Urothelium cell line (cell line): ENCODE measurements at places on chromosomes 5 and 9.
A peak's percentile ranks its signal among the peaks of the same experiment; 100 is the strongest.

- DNase-seq: no peak
Measured at GRCh38 chr9:115522912-115523311, 405.0 kb upstream of the TNC start.

DNA sequence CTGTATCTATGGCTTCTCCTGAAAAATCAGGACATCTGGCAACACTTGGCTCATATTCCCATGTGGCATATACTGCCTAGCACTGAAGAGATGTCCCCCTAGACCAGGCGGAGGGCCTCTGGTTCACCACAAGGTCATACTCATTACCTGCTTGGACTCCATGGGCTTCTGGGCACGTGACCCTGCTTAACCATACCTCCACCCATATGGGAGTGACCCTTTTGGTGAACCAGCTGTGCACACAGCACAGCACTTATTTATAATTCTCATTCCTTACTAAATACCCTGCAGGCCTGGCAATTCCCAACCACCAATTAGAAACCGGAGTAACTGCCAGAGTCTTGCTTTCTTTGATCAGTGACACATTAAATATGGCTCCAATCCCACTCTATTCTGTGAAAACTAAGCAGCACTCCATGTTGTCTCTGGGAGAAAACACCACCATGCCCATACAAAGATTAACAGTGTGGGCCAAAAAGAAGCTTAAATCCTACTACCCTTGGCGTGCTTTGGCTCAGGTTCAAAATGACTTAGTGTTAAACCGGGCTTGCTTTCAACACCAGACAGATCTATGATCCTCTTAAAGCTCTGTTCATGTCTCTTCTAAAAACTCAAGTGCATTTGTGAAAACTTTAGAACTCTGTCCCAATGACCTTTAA is 57.7 kb downstream of the MTMR12 start:
- DNase-seq: no peak

DNA sequence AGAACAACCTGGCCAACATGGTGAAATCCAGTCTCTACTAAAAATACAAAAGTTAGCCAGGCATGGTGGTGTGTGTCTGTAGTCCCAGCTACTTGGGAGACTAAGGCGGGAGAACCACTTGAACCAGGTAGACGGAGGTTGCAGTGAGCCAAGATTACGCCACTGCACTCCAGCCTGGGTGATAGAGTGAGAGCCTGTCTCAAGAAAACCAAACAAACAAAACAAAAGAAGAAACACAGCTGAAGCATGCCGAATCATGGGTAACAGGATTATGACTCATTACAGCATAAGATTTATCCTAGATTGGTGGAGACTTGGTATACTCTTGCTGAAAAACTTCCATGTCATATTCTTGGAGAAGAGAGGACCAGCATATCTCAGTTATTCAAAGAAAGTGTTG is 236.7 kb upstream of the CCNH start:
- DNase-seq: no peak

DNA sequence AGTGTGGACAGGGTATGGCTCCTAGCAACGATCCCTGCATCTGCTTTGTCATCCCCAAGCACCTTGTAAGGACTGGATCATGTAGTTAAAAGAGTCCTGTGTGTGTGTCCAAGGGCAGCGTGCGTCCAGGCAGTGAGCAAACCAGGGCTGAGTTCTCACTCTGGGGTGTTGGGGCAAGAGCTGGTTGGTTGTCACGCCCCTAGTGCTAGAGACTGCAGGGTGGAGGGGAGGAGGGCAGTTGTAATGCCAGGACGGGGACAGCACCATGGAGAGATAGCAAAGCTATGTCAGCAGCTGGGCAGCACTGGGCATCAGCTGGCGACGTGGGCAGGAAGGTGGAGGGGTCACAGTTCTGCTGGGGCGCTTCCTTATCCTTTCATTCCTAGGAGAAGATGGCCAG is 100.8 kb downstream of the ZNF618 start:
- no peak for DNase-seq

GRCh38 chr5:96761618-96762017 is 46.1 kb downstream of the ERAP1 start:
- DNase-seq: no peak

DNA sequence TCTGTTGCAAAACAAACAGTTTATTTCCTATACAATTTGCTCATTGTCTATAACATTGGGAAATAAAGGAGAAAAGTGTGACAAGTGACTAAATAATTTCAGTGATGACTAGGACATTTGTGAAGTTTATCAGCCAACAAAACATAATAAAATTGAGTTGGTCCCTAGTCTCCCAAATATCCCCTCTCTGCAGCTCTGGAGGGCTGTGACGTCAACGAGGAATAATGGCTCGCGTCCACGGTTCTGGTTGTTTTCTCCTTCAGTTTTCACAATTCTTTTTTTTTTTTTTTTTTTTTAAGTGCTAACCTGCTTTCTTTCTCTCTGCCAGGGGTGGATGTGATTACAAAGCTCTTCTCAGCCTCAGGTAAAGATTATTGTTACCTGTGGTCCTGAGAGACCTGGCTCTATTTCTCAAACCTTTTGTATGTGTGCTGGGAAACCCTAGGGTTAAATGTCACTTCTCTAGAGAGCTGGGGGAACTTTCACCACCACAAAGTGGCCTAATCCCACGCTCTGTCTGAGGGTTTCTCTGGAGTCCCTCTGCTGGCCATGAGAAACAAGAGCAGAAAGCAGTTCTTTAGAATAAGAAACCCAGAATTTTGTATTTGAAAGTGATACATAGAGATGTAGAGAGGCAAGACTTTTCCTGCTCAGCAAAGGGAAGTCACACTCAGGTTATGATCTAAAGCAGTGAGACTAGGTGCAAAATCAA is 36.2 kb upstream of the ANKRD55 start:
- peak; percentile 46 for DNase-seq

DNA sequence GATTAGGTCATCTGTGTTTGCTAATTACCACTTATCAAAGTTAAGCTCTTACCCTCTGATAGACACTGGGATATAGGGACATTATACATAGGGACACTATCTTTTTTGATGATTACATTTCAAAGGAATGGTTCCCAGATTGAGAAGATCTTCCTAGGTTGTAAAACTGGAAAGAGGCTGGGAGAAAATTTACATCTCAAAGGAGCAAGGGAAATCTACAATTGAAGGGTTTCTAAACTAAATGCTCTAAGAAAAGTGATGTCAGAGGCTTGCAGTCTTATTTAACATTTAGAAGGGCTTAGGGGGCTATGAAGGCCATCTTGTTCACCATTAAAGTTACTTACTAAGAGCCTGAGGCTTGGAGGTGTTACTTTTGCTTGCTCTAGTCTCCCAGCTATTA is 242.8 kb downstream of the PRR16 start:
- no peak for DNase-seq

DNA sequence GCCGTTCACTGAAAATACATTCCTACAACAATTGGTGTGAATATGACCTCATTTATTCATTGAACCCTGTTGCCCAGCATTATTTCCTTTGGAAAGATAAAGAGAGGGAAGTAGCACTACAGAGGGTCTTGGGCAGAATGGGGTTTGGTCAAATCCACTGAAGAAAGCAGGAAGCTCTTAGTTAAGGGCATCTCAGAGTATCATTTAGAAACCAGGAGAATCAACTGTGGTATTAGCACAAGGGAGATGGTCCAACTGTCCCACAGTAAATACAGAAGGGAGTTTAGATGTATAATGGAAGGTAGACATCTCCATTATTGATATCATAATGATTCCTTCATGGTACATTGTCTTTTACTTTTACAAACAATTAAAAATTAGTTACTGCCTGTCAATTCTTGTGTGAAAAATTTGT is 47.1 kb downstream of the LIX1 start:
- no peak for DNase-seq

DNA sequence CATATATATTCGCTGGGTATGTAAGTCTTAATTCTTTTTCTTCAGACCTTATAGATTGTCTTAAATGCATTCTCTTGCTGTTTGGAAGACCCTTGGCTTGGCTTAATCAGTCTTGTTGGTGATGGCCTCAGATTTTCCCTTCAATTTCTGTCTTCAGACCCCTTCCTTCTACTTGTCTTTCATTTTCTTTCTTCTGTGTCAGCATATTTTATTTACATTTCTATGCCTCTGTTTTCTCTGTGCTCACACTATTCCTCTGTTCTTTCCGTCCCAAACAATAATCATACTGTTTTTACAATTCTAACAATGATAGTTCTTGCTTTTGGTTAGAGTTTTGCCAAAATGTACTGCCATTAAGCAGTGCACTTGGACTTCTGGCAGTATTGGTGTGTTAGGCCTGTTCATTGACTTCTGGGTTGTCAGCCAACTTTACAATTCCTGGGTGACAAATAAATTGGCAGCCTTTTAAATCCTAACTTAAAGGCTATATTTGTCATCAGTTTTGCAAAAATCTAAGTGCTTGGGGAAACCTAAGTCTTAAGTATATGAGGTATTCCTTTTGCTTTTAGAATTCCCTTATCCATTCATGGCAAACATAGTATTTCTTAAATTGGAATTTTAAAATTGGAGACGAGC is 8.0 kb downstream of the SRFBP1 start:
- no peak for DNase-seq

DNA sequence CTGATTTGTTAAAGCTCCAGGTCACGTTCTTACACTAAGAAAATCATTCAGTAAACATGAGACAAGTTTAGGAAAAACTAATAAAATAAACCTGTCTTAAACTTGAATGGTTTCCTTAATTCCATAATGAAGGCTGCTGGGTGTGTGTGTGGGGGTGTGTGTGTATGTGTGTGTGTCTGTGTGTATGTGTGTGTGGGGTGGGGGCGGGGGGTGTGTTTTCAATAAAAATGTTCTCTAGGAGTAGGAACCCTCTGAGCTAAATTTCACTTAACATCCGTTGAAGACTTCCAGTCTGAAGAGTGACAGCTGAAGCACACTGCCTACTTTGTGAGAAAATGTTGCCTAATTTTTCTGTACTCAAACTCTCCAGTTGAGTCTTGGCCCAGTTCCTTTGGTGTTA is 54.5 kb downstream of the HSPA4 start:
- DNase-seq: no peak

DNA sequence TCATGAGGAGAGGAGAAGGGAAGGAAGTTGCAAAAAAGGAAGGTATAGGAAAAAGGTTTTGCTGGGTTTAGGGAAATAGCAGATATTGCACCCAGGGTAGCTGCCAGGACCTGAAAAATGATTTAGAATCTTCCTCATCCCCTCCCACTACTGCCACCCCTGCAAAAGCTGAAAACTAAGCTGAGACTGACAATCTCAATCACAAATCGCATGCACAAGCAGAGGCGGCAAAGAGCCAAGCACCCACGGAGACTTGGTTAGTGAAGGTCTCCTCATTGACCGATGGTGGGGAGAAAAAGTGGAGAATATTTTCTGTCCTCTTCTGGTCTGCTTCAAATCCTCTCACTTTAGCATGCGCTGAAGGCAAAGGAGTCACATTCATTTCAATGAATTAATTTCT is 39.1 kb upstream of the PAM start:
- no peak for DNase-seq

- DNase-seq: no peak
Measured at GRCh38 chr5:76292620-76293322, 110.3 kb upstream of the IQGAP2 start.

DNA sequence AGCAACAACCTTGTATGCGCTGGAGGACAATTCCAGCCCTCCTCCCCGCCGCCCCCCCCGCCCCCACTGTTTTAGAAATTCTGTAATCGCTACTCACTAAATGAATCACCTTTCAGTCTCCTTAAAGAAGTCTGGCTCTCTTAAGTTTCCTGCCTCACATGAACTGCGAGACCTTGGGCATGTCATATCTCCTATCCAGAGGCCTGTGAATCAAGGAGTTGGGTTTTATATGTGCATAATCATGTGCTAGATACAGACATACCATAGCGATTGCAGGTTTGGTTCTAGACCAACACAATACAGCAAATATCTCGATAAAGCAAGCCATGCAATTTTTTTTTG is 337 bp upstream of the DMAC1 start:
- DNase-seq: no peak

DNA sequence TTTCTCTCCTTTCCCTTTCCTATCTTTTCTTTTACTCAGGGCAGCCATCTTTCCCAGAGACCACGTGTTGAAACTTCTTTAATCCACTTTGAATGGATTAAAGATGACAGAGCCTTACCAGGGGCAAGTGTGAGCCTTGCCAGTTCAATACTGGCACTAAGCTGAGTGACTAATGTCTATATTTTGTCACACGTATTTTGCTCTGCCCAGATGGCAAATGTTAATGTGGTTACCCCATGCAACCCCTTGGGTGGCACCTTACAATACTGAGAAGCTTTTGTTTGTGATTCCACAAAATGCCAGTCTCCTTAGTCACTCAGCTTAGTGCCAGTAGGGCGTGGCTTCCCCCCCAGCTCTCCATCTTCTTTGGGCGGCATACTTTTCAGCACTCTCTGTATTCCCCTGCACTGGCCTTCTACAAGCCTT is 24.8 kb downstream of the ANXA1 start:
- peak; percentile 78 for DNase-seq

DNA sequence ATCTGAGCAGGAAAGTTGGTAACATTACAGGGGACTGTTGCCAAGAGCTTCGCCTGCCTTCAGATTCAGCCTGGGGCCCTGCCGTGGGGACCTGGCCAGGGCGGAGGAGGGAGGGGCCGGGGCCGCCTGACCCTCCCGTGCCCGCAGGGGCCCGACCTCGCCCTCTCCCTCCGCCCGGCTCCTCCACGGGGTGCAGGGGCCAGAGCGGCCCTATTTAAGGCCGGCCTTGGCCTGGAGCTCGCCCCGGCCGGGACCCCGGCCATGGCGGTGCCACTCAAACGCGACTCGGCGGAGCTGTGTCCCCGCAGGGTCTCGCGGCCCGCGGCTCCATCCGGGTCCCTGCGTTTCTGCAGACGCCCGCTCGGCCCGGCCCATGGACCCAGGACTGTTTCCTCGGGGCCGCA is 757 bp downstream of the TMEM250 start:
- no peak for DNase-seq

DNA sequence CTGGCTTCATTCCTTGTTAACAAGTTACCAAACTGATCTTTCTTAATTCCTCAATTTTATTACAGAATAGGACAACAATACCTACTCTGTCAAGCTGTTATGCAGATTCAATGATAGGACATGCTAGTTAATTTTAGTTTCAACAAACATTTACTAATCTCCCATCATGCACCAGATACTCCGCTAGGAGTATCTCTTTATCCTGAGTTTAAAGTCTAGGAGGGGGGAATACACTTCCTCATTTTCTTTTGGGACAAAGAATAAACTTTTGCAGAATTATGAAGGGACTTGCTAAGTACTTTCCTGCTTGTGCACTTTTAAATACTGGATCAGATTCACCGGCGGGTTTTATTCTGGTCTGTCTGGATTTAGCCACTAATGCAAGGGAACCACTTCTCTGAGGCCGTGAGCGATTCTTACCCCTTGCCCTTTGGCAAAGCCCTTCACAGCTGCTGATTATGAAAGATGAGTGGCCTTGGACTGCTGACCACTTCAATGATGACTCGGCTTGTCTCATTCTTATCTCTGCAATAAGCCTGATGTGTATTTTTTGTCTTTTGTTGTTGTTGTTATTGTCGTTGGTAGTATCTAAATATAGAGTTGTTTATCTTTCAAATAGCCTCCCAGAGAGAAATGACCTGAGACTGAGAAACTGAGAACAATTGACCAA is 73.9 kb downstream of the RMI1 start:
- no peak for DNase-seq
